ENCODE measurements at places on chromosomes 1 and 21.
A peak's percentile ranks its signal among the peaks of the same experiment; 100 is the strongest.

- DNase-seq: no peak
These were observed 146.1 kb upstream of the CSF3R start for GRCh38 chr1:36628804-36629203.

- DNase-seq: no peak
These were observed 37.0 kb downstream of the ARHGEF10L start for GRCh38 chr1:17576519-17576853.

DNA sequence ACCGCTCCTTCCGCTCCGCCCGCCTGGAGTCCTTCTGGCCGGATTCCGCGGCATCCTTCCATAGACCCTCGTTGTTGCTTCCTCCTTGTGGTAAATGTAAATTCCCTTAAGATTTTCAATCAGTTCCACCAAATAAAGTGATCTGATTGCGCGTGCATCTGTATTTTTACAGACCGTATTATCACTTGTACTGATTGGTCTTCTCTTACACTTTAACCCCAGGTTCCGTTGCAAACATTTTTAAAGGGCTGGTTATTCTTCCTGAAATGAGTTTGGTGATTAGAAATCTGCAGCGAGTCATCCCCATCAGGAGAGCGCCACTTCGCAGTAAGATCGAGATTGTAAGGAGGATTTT lies 483 bp downstream of the YBEY start:
- DNase-seq: peak; percentile 21

DNA sequence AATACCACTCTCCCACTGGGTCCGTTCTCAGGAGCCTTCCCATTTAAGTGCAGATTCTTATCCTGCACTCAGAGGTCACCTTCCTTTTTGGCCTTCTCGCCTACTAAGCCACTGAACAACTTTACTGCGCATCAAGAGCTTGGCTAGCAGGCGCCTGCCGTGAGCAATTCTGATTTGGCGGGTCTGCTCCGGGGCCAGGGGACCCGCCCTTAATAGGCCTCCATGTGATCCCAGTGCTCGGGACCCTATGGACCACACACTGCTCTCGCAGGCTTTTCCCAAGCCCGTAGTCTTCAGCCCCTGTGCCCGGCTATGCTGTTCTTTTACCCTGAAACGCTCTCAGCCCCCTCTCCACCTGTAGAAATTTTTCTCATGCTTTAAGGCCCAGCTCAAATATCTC lies 45.1 kb downstream of the BCL9 start:
- peak; percentile 77 for DNase-seq

GRCh38 chr1:156811168-156811567 lies 5.5 kb downstream of the SH2D2A start:
- DNase-seq: no peak

GRCh38 chr21:28253338-28253737 lies 739.3 kb downstream of the LTN1 start:
- DNase-seq: no peak

GRCh38 chr1:14706631-14707030 lies 108.1 kb downstream of the KAZN start:
- no peak for DNase-seq

- DNase-seq: no peak
These were observed 3.0 kb downstream of the PRKCZ start for GRCh38 chr1:2053217-2053616.
